Fibroblast of mammary gland (primary cell): ENCODE measurements at places on chromosomes 7 and 10.

DNA sequence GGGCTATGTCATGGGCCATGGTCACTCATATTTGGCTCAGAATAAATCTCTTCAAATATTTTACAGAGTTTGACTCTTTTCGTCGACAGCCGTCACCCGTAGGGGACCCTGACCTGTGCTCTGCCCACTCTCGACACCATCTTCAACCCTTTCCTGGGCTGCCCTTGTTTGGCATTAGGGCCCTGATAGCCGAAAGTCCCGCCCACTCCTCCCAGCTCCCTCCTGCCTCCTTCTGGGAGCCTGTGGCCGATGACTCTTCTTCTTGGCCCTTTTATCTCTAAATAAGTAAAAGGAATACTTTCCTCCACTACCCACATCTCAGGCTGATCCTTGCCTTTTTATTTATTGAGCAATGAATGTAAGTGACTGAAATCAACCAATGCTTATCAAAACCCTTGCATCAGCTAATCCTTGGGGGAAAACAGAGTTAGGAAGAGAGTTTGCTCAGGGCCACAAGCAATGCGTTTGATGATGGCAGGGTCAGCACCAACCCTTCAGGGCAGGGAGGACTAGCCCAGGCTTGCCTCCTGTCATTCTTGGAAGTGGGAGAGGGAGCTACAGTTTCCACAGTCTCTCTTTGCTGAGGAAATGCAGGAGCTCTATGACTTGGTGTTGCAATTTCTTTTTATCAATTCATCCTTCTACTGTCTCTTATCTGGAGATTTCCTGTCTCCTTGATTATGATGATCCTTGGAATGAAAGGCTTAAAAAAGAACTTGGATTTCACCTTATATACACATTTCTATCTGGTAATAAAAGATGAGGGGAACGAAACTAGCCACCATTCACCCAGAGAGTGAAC is 218.2 kb upstream of the PODXL start:
- DNase-seq: no peak

GRCh38 chr10:101405001-101405400 is 51.0 kb downstream of the BTRC start:
- no peak for DNase-seq

DNA sequence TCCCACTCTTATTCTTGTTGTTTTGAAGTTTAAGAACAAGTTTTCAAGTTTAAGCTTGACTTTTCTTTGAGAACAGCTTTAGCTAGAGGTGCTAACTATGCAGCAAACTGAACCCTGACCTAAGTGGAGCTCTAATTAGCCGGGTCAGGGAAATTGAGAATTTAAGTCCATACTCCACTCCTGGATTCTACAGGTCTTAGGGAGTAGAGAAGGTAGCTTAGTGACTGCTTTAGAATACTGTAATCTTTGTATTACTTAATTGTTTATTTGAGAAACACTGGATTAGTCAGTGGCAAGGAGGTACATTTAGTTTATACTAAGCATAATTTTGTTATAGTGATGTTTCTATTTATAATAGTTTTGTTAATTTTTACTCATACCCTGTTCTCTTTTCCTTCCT is 74.6 kb upstream of the STRIP2 start:
- DNase-seq: no peak

- DNase-seq: no peak
Observed at GRCh38 chr7:84162125-84162524, 32.5 kb downstream of the SEMA3A start.

GRCh38 chr10:119206603-119207365 is 587 bp upstream of the GRK5 start:
- peak; percentile 48 for DNase-seq

GRCh38 chr10:33010132-33011037 is 52.4 kb upstream of the ITGB1 start:
- peak; percentile 75 for DNase-seq

GRCh38 chr10:102398172-102399020 is 2.9 kb downstream of the NFKB2 start:
- DNase-seq: no peak

DNA sequence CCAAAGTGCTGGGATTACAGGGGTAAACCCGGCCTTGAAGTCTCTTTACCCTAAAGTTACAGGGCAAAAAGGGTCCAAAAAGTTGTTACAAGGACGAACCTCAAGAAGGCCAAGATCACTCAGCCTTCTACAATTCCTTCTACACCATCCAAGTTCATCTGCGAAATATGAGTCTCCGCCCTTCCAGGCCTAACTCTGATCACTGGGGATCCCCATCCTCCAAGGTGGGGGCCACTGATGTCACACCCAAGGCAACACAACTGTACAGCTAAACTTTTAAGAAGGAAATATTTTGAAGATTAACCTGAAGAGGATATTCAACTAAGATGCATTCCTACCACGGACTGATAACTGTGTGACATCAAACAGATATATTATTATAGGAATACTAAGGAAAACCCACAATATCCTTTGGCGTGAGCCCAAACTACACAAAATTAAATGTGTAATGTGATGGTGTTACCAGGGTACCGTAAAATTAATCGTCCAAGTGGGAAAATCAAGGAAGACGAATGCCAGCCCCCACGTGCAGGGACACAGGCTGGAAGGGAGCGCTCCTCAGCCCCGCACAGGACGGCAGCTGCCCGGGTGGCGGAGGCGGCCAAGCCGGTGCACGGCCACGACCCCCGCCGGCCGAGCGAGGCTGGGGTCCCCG is 1.0 kb downstream of the PAXIP1 start:
- peak; percentile 25 for DNase-seq

GRCh38 chr7:124722292-124722691 is 43.3 kb downstream of the GPR37 start:
- peak; percentile 6 for DNase-seq

DNA sequence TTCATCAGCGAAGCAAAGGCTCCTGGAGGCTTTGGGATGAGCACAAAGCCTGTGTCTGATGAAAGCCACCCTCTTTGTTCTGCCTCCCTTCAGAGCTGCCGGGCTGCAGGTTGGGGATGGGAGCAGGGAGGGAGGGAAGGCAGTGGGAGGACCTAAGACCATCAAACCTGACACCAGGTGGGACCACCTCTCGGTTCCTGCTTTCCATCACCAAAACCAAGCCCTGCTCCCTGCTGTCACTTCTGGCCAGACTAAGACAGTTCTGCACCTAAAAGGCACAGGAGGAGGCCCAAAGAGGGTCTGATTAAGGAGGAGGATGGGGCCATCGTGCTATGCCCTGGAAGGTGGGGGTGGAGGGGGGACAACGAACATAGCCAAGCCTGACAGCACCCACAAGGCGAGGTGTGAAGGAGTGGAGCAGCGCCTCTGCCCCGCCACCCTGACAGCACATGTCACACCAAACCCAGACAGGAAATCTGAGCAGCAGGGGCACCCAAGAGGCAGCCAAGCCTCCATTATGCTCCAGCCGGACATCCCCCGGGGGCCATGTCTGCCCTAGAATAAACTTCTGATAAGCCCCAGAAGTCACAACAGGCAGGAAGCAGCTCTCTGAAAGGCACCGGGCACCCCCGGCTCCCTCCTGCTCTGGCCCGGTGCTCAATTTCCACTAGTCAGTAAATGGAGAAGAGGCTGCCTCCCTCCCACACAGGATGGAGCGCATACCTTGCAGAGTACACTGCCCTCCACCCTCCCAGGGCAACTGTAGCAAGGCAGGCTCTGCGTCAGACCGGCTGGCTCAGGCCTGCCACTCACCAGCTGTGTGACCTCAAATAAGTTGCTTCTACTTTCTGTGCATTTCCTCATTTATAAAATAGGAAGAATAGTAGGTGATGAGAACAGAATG is 48.9 kb downstream of the DLG5 start:
- DNase-seq: peak; percentile 52

DNA sequence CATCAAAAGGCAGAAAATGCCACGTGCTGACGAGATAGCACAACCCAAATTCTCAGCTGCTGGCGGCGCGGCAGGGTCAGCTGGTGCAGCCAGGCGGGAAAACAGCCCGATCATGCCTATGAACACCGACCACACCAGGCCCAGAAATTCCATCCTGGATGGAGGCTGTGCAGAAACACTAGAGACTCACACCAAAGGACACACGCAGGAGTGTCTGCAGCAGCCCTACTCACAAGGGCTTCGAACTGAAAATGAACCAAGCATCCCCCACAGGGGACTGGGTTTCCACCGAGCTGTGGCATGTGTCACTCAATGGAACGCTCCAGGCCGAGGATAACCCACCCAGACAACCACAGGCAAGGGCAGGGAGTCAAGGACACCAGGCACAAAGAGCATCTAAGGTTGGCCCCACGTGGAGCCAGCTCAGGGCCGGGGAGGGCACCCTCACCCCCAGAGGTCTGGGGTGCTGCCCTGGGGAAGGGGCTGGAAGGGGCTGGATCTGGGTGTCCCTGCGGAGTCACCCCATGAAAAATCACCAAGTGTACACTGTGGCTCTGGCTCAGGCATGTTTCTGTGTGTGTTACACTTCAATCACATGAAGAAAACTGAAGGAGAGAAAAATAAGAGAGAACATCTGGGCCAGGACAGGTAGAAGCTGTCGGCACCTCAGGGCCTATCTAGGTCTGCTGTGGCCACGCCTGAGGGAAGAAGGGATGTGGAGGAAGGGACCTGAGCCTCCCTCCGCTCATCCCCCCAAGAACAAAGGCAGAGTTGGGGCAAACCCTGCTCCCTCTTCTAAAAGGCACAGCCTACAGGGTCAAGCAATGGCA is 33.0 kb downstream of the RASGEF1A start:
- no peak for DNase-seq

GRCh38 chr7:119397156-119397555 is 875.8 kb upstream of the KCND2 start:
- no peak for DNase-seq

DNA sequence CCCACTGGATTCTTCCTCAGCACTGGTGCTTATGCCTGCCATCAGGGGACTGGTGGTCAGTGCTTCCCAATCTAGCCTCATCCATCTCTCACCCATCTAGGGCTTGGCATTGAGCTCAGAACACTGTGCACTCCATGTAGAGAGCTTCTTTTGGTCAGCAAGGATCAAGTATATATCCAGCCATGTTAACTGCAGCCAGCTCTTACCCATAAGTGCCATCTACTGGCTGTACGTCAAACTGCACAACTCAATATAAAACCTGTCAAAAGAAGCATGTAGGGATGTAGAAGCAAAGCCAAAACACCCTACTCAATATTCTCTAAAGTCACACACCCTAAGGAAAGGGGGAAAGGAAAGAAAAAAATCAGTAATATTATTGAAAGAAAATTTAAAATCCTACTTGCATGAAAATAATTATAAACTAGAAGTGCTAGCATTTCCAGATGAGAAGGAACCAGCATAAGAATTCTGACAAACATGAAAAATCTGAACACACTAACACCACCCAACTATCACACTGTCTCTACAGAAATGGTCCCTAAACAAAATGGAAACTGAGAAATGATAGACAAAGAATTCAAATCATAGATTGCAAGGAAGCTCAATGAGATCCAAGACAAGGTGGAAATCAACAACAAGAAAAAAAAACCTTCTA is 531.1 kb upstream of the STEAP1 start:
- DNase-seq: peak; percentile 48

DNA sequence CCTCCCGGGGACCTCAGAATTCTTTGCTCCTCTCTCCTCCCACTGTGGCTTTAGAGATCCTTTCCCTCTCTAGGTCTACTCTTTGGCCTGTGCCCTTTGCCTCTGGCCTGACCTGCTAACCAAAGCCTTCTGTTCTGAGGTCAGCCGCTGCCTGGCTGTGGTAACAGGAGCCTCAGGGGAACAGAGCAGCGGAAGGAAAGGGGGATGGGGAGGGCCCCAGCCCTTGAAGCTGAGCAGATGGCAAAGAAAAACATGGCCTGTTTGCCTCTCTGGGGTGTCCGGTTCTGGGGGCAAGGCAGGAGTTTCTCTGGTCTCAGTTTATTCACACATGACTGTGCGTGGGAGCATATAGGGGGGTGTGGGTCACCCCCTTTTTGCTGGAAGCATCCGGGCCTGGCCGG is 28.2 kb downstream of the COL26A1 start:
- DNase-seq: peak; percentile 55

- DNase-seq: no peak
Observed at GRCh38 chr7:105118612-105119600, 104.9 kb downstream of the KMT2E start.

DNA sequence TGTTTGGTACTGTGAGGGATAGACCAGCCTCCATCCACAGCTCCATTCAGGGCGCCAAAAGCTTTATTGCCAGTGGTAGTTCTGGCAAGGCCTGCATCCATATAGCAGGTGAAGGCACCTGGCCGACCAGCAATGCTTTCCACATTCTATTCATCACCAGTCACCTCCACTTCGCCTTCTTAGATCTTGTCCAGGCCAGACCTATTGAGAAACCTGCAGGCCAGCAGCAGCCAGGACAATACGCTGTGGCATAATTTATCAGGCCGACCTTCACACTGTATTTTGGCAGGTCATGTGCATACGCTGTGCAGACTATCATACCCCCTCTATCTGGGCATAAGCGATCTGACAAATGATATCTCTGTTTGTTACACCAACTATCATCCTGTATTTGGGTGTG is 15.2 kb upstream of the KNDC1 start:
- no peak for DNase-seq

DNA sequence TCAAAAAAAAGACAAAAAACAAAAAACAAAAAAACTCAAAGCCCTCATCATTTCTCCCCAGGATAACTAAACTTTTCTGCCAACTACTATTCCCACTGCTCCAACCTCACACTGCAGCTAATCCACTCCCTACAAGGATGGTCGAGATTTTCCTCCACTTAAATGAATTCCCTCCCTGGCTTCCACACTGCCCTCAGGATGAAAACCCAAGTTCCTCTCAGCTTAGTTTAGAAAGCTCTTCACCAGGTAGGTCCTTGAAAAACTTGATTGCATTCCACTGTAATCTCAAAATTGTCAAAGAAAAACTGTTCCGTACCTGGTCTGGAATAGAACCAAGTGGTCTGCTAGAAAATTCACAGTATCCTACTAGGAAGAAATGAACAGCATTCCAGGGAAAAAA is 294.3 kb upstream of the KLF14 start:
- no peak for DNase-seq

DNA sequence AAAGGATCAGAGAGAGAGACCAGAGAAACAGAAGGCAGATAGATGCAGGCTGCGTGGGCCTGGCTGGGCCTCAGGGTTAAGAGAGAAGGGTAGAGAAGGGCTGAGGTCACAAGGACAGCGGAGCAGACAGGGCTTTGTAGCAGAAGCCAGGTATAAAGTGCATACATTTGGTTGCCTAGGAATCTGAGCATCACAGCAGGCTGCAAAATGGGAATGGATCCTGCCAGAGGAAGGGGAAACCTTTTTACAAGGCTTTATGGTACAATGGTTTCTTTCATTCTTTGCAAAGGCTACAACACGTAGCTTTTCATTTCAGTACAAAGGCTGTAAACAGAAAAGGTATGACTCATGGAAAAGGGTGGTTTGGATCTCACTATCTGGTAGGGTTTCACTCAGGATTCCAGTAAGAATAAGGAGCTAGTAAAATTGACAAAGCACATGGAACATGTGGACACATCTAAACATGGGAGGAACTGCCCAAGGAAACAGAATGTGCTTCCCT is 275.1 kb downstream of the DOCK4 start:
- peak; percentile 23 for DNase-seq

- peak; percentile 15 for DNase-seq
Observed at GRCh38 chr7:151876899-151877777, at the start of gene PRKAG2. Gene PRKAG2, minus strand, starts transcription at chr7:151877115. Its CDS starts 495 bp downstream, at chr7:151876620.

GRCh38 chr7:50330696-50331095 is 26.2 kb downstream of the IKZF1 start:
- DNase-seq: no peak

GRCh38 chr10:8539056-8539455 is 484.6 kb downstream of the GATA3 start:
- DNase-seq: no peak
